Esophagus squamous epithelium (tissue), 5 donors: ENCODE measurements at places on chromosomes 5 and 9.

DNA sequence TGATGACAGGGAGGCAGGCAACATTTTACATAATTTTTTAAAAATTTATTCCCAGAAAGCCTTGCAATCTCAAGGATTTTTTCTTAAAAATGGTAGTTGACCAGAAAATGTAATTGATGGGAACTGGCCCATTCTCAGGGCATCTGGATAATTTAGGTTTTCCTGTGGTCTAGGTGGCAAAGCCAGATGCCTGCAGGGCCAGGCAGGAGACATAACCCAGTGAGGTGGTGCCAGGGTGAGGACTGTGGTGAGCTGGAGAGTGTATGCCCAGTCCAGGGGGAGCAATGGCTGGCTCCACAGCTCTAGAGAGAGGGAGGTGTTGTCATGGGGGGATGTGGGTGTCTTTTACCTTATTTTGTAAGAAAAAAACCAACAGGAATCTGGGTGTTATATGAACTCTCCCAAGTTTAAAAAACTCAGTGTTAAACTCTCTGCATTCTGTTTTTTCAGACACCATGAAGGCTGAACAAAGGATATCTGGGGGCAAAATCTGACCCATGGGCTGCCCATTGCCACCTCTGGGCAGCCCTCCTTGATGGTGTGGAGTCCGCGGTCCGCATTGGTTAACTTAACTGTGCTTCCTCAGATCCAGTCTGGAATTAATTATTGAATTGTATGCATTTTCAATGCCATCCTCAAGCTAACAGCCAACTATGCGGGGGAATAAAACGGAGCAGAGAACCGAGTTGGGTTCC, 43.9 kb downstream of the BOD1 start:
- H3K27me3 ChIP-seq, result no peaks in the 10 kb centered on the region
- no peak for DNase-seq
- no peak overlapping the region for H3K27ac ChIP-seq
- no peak overlapping the region for H3K4me3 ChIP-seq
- H3K4me1 ChIP-seq, result no peaks in the 10 kb centered on the region

DNA sequence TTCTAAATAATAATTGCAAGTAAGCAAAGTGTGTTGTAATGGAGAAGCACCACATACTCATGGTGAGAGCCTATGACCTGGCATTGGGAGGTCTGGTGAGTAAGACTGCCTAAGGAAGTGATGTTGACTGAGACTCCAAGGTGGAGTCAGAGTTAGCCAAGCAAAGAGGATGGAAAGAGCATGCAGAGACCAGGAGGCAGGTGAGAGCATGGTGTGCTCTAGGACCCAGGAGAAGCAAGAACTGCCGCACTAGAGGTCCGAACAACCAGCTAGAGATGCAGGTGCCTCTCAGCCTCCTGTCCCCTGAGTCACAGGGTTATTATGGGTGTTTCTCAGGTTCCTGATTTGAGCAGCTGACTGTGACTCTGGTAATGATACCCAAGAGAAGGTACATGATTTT, 27.3 kb downstream of the ANP32B start:
- no peak overlapping the region for H3K4me3 ChIP-seq
- H3K27me3 ChIP-seq, result no peaks in the 10 kb centered on the region
- peak overlapping the region; percentile 31 for H3K27ac ChIP-seq
- H3K36me3 ChIP-seq, result peaks cover 100% of the 10 kb centered on the region
- H3K4me1 ChIP-seq, result no peaks in the 10 kb centered on the region

DNA sequence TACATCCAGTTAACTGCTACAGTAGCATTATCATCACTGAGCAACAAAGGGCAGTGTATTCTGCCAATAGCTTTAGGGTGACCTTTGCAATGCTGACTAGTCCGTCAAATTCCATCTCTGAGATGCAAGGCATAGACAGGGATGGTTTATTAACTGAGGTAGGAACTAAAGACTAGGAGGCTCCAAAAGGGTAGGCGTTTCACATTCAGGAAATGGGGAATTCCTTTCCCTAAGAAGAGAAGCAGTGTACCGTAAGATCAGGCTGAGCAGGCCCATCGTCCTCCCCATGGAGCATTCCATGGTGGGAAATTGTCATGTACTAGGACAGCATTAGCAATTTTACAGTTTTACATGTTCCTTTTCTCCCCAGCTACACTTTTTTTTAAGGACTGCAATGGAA, 157.7 kb downstream of the BNC2 start:
- H3K36me3 ChIP-seq, result no peaks in the 10 kb centered on the region
- no peak overlapping the region for H3K4me3 ChIP-seq
- H3K4me1 ChIP-seq, result no peaks in the 10 kb centered on the region
- no peak for DNase-seq
- no peak overlapping the region for H3K27ac ChIP-seq

DNA sequence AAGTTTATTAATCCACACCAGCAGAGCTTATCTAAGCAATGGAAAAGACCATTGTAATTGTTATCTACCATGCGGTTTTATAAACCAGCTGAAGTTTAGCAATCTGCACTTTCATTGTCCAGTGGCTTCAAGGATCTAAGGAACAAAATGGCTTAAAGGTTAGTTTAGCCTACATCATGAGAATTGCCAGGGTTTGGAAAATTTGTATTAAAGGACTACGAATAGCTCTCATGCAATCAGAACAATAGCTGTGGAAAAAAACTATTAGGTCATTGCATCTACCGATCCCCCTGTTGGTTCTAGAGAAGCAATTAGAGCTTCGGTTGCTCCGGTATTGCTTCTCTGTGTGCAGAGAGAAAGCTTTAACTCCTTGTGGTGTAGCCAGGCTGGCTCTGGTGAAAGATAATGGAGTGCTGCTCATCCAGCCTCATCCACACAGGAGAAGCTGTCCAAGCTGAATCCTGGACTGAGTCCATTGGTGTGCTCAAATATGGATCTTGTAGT, 86.3 kb upstream of the SLC12A2 start:
- no peaks in the 10 kb centered on the region for H3K4me1 ChIP-seq
- no peaks in the 10 kb centered on the region for H3K27me3 ChIP-seq
- no peak overlapping the region for H3K27ac ChIP-seq

DNA sequence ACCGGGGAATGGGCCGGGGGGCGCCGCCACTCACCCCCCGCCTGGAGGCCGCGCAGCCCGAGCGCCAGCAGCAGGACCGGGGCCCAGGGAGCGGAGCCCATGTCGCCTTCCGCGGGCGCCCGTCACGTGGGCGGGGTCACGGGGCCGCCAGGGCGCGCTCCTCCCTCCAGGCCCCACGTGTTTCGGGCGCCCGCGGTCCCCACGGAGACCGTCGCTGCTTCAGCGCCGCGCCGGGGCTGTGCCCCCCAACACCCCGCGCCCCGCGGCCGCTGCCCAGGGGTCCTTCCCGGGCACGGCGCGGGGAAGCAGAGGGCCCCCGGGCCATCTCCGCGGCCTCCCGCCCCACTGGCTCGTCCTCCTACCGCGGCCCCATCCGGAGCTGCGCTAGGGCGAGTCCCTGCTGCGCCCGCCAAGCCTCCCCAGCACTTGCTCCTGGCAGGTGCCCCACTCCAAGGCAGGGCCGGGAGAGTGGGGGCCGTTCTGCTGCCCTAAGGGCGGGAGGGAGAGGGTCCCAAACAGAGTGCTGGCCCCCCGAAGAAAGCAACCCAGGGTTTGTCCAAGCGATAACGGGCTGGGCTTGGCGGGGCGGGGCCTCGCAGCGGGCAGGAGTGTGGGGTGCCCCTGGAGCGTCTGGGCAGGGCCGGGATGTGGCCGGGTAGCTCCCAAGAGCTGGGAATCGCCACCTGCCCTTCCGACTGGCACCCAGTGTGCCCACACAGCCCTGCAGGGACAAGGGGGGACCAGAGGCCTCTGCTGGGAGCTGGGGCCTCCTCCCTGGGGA, at the start of gene DPP7:
TSS of gene DPP7 (minus strand) at position 121 of the 781 bp plus-strand sequence. CDS start at position 101, 20 bp downstream.
- H3K27me3 ChIP-seq, result no peaks in the 10 kb centered on the region
- no peak for DNase-seq
- H3K27ac ChIP-seq, result peak within 1 kb of the TSS; percentile 44
- peaks cover 15% of the 10 kb centered on the region for H3K4me1 ChIP-seq
- H3K36me3 ChIP-seq, result peaks cover 4% of the 10 kb centered on the region

DNA sequence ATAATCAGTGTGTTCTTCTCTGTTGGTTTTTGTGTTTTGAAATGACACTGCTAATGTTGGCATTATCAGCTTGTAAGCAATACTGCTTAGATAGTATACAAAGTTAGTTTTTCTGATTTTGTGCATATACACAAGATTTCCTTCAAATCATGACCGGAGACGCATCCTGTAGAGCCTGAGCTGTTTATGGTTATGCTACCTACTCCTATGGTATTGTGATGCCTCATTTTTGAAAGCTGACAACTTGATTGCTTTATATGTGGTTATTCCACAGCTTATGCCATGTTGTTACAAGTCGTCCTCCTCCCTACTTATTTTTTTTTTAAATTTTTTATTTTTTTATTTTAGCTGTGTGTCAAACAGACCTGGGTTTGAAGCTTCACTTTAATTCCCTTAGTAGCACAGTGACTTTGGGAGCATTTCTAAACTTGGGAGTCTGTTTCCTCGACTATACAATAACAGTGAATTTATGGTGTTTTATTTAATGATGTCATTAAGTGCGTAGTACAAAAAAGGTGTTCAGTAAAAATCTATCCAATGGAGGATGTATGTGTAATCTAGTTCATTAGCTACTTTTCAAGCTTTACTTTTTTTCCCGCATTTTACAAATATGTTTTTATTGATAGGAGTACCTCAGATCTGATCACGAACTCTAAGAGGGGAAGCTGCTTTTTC, 59.5 kb downstream of the PARP8 start:
- no peaks in the 10 kb centered on the region for H3K27me3 ChIP-seq
- H3K27ac ChIP-seq, result no peak overlapping the region
- no peak overlapping the region for H3K4me3 ChIP-seq
- DNase-seq, result no peak

- no peak overlapping the region for H3K27ac ChIP-seq
- H3K36me3 ChIP-seq, result no peaks in the 10 kb centered on the region
- H3K27me3 ChIP-seq, result no peaks in the 10 kb centered on the region
- no peak overlapping the region for H3K4me3 ChIP-seq
- peaks cover 37% of the 10 kb centered on the region for H3K4me1 ChIP-seq
Observed at GRCh38 chr5:36422952-36423351, 121.2 kb upstream of the RANBP3L start.

GRCh38 chr5:66960369-66961137, 236.0 kb downstream of the CD180 start:
- H3K27ac ChIP-seq, result no peak overlapping the region
- H3K27me3 ChIP-seq, result no peaks in the 10 kb centered on the region
- no peak for DNase-seq
- H3K36me3 ChIP-seq, result no peaks in the 10 kb centered on the region

GRCh38 chr9:69034071-69034470, 1.5 kb upstream of the FXN start:
- H3K27ac ChIP-seq, result no peak overlapping the region
- DNase-seq, result no peak
- no peaks in the 10 kb centered on the region for H3K27me3 ChIP-seq
- H3K4me3 ChIP-seq, result no peak overlapping the region
- H3K36me3 ChIP-seq, result no peaks in the 10 kb centered on the region

- peaks cover 9% of the 10 kb centered on the region for H3K4me1 ChIP-seq
- no peak for DNase-seq
- no peak overlapping the region for H3K4me3 ChIP-seq
Observed at GRCh38 chr9:113753398-113754119, 122.5 kb upstream of the ZNF618 start.

DNA sequence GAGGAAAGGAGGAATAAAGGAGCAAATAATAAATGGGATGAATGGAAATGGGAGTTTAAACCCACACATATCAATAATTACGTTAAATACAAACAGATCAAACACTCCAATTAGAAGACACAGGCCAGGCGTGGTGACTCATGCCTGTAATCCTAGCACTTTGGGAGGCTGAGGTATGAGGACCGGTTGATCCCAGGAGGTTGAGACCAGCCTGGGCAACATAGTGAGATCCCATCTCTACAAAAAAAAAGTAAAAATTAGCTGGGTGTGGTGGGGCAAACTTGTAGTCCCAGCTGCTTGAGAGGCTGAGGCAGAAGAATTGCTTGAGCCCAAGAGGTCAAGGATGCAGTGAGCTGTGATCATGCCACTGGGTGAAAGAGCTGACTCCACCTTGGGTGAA, 3.7 kb downstream of the BAAT start:
- H3K4me3 ChIP-seq, result no peak overlapping the region
- no peaks in the 10 kb centered on the region for H3K4me1 ChIP-seq
- no peaks in the 10 kb centered on the region for H3K27me3 ChIP-seq
- H3K27ac ChIP-seq, result no peak overlapping the region
- no peaks in the 10 kb centered on the region for H3K36me3 ChIP-seq

GRCh38 chr5:172140866-172141265, 47.2 kb downstream of the STK10 start:
- H3K4me1 ChIP-seq, result peaks cover 23% of the 10 kb centered on the region
- no peak overlapping the region for H3K4me3 ChIP-seq
- no peaks in the 10 kb centered on the region for H3K27me3 ChIP-seq
- no peaks in the 10 kb centered on the region for H3K36me3 ChIP-seq
- H3K27ac ChIP-seq, result no peak overlapping the region

GRCh38 chr9:135297456-135298075, 182.0 kb upstream of the PPP1R26 start:
- H3K27ac ChIP-seq, result no peak overlapping the region
- H3K4me1 ChIP-seq, result no peaks in the 10 kb centered on the region
- no peaks in the 10 kb centered on the region for H3K36me3 ChIP-seq
- H3K4me3 ChIP-seq, result no peak overlapping the region

DNA sequence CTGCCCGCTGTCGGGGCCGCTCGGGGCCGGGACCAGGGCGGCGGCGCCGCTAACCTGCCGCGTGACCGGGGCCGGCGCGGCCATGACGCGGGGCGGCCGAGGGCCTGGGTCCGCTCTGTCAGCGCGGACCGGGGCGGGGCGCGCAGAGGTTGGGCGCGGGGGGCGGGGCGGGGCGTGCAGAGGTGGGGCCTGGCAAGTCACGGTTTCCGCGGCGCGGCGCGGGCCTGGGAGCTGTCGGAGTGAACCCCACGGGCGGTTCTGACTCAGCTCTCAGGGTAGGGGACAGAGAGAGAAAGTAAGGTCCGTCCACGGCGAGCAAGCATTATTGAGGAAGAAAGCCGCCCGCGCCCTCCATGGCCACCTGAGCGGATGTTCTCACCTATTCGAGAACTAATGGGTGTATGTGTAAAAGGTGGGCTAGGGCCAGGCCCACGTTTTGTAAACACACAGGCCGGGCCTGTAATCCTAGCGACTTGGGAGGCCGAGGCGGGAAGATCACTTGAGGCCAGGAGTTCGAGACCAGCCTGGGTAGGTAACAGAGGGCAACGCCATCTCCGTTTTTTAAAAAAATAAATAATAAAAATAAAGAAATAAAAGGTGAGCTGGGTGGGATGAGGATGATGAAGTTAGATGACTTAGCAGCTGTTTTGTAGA, at the start of gene PRXL2C:
TSS of gene PRXL2C (minus strand) at position 120 of the 654 bp plus-strand sequence. CDS start at position 84, 36 bp downstream.
- peak within 1 kb of the TSS; percentile 52 for H3K4me3 ChIP-seq
- DNase-seq, result peak; percentile 24

- H3K4me3 ChIP-seq, result no peak overlapping the region
- no peak overlapping the region for H3K27ac ChIP-seq
- no peak for DNase-seq
- H3K27me3 ChIP-seq, result no peaks in the 10 kb centered on the region
Observed at GRCh38 chr9:136416427-136416826, 6.0 kb downstream of the PMPCA start.

DNA sequence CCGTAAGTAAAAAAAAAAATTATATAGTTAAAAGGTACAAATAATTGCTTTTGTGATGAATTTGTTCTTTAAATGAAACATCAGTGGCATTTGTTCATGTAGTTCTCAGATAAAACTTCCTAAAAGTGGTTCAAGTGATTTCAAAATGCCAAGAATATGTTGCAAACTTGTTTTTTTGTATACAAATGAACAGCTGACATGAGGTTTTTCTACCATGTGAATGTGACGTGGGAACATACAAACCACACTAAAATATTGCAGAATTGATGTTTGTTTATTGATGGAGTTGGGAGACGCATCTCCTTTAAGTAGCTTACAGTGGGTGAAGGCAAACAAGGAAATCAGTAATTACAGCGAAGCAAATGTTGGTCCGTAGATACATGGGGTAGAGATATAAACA, 16.9 kb downstream of the BASP1 start:
- no peaks in the 10 kb centered on the region for H3K27me3 ChIP-seq
- H3K4me3 ChIP-seq, result no peak overlapping the region
- no peaks in the 10 kb centered on the region for H3K36me3 ChIP-seq
- peaks cover under 1% of the 10 kb centered on the region for H3K4me1 ChIP-seq
